ENCODE measurements at places on chromosomes 7 and 10. TPM values are rescaled to one million over a fixed set of nuclear protein-coding genes. Genes with fewer than 3 reads are reported as not detected.

- H3K27ac ChIP-seq: no peak overlapping the region
- no peak for DNase-seq
- no peak overlapping the region for H3K4me3 ChIP-seq
- H3K27me3 ChIP-seq: peaks cover 79% of the 10 kb centered on the region
Observed at GRCh38 chr10:101287997-101288635, 58.9 kb upstream of the LBX1 start.

DNA sequence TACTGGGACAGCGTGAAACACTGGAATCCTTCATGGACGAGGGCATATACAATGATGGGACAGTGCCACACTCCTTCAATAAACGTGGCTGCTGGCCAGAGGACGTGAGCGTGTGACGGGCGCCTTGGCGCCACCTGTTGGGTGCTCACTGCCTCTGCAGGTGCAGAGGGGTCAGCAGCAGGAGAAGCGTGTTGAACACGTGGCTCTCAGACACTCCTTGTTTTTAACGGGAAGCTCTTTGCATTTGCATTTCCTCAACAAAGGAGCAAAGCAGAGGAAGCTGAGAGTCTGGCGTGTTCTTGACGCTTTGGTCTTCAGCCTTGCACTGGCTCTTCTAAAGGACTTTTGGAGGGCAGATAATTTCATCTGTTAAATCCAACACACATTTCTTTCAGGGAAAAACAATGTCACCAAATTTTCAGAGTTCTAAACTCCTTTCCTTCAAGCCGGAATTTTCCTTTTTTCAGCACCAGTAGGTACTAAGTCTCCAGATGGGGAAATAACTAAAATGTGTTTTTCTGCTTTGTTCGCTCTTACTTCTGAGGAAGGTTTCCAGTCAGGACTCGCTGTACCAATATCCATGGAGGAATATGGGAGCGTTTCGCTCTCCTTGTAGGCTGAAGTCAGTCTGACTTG is 2.9 kb upstream of the GET4 start:
- DNase-seq: peak; percentile 95
- H3K27me3 ChIP-seq: no peaks in the 10 kb centered on the region
- H3K4me1 ChIP-seq: peaks cover 13% of the 10 kb centered on the region
- H3K27ac ChIP-seq: peak overlapping the region; percentile 37
- H3K36me3 ChIP-seq: peaks cover 24% of the 10 kb centered on the region

- no peaks in the 10 kb centered on the region for H3K36me3 ChIP-seq
- no peak overlapping the region for H3K4me3 ChIP-seq
- peaks cover 11% of the 10 kb centered on the region for H3K4me1 ChIP-seq
- no peak overlapping the region for H3K27ac ChIP-seq
- H3K27me3 ChIP-seq: no peaks in the 10 kb centered on the region
Observed at GRCh38 chr10:73935895-73936294, 25.0 kb downstream of the PLAU start.

DNA sequence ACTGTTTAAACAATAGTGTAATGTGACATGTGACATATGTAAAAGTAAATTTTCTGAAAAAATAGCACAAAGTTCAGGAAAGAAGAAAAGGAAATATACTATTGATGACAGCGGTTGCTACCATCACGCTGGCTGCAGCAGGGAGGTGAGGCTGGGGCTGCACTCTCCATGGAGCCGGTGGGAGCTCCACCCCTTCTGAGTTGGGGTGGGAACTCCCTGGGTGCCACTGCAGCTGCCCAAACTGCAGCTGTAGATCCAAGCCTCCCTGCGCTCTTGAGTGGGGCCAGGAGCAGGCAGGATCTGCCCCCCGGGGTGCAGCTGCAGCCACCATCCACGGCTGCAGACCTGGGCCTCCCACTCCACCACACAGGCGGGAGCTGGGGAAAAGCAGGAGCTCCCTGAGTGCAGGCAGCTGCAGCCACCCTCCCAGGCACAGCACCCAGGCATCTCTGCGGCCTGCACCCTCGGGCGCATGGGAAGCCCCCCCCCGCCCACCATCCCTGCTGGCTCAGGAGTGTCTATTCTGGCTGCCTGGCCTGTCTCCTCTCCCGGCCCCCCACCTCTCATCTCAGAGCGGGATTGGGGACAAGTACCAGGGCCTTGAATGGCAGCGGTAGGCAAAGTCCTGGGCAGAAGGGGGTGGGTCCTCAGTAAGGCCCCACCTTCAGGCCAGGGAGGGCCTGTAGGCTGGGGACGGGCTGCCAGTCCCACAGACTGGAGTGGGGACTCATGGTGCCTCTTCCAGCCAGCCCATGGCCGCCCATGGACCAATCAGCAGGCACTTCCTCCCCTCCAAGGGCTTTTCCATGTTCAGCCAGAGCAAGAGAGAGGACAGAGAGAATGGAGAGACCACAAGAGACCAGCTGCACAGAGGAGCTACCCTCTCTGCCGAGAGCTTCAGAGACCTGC is 50.1 kb downstream of the TNS3 start:
- H3K36me3 ChIP-seq: peaks cover 11% of the 10 kb centered on the region
- no peak overlapping the region for H3K27ac ChIP-seq
- no peak for DNase-seq
- H3K4me3 ChIP-seq: no peak overlapping the region

GRCh38 chr7:28297801-28298459 is 114.4 kb upstream of the CREB5 start:
- peaks cover 38% of the 10 kb centered on the region for H3K4me1 ChIP-seq
- H3K27ac ChIP-seq: no peak overlapping the region
- no peak overlapping the region for H3K4me3 ChIP-seq
- H3K27me3 ChIP-seq: no peaks in the 10 kb centered on the region
- no peak for DNase-seq
- no peaks in the 10 kb centered on the region for H3K36me3 ChIP-seq

DNA sequence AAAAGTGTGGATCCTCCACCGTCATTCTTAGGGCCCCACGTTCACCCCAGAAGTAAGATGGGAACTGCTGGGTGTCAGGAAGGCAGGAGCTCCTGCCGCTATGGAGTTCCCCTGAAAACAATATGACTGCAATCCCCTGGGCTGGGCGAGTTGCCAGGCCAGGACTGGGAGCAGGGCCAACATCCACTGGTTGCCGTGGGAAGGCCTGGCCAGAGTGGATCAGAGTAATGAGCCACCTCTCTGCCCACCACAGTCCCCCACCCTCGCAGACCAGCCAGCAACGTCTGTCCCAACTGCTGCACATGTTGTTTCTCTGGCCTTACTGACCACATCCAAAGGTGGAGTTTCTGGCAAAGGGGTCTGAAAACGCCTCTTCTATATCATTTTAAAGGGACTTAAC is 86.6 kb downstream of the STRA8 start:
- H3K36me3 ChIP-seq: no peaks in the 10 kb centered on the region
- DNase-seq: peak; percentile 33
- no peaks in the 10 kb centered on the region for H3K4me1 ChIP-seq
- no peak overlapping the region for H3K27ac ChIP-seq

DNA sequence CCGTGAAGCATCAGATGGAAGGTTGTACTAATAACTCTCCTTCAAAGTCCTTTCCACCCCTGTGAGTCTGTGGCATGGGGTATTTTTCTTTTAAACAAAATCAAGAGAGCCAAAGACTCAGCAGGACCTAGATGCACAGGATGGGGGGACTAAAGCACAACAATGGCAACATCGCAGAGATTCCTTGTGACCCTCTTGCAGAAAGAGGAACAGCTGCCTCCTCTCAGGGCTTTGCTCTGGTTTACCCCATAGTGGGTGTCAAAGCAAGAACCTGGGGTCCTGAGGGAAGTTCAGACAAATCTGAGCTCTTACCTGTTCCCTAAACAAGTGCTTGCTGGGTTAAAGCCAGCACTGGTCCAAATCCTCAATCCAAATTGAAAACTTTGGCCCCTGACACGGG is 39.2 kb downstream of the FGF8 start:
- H3K36me3 ChIP-seq: no peaks in the 10 kb centered on the region
- H3K4me1 ChIP-seq: no peaks in the 10 kb centered on the region
- H3K27me3 ChIP-seq: peaks cover 51% of the 10 kb centered on the region

DNA sequence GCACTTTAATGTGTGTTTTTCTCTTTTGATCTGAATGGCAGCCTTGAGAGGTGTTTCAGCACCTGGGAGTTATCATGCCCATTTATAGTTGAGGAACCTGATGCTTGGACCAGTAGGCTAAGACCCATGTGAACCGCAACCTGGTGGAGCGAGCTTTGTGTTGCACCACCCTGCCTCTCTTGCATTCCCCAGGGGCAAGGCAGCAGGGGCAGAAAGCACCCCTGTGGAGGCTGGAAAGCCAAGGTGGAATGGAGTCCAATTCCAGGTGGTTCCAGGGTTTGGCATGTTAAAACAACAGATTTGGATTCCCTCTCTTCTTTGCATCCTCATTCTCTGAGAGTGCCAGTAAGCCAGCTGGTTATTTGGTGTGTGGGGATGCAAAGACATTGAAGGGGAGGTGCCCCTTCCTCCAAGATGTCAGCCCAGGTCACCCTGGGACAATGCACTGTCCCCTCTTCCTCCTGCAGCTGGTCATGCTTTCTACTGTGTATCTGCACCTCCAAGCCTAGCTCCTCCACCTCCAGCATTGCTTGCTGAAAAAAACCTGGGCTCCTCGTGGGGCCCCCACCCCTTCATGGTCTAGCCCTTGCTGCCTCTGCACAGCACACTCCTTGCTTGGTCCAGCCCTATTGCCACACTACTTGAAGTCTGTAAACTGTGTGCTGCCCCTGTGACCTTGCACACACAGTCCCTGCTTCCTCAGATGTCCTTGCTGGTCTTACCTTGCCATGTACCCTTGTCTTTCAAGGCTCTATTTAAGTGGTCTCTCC is 5.6 kb upstream of the CDH23 start:
- peaks cover 73% of the 10 kb centered on the region for H3K27me3 ChIP-seq
- no peak for DNase-seq
- no peaks in the 10 kb centered on the region for H3K4me1 ChIP-seq
- no peaks in the 10 kb centered on the region for H3K36me3 ChIP-seq

DNA sequence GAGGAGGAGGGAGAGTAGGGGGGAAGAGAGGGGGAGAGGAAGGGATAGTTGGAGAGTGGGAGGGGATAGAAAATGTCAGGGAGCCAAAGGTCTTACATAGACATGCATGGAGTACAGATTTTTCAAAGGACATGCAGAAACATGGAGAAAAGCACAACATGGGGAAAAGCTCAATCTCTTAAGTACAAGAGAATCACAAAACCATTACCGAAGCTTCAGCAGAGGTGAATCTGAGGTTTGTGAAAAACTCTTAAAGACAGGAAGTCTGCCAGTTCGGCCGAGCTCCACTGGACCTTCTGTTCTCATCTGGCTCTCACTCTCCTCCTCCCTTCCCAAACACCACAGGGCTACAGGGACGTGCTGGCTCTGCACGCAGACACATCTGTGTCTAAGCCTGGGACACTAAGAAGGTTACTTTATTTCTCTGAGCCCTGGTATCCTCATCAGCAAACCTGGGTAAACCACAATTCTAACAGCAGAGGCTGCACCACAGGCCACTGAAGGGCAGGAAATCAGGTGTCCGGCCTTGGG is 133.9 kb downstream of the COBL start:
- H3K27ac ChIP-seq: no peak overlapping the region
- H3K4me1 ChIP-seq: no peaks in the 10 kb centered on the region
- no peaks in the 10 kb centered on the region for H3K36me3 ChIP-seq
- H3K4me3 ChIP-seq: no peak overlapping the region
- no peak for DNase-seq

GRCh38 chr7:100476903-100477870 is 1.8 kb downstream of the TSC22D4 start:
- H3K4me3 ChIP-seq: peak overlapping the region; percentile 93
- H3K36me3 ChIP-seq: no peaks in the 10 kb centered on the region
- no peak overlapping the region for H3K27ac ChIP-seq
- DNase-seq: peak; percentile 52
- H3K27me3 ChIP-seq: no peaks in the 10 kb centered on the region

- H3K27me3 ChIP-seq: no peaks in the 10 kb centered on the region
- no peaks in the 10 kb centered on the region for H3K4me1 ChIP-seq
- no peak overlapping the region for H3K27ac ChIP-seq
- H3K4me3 ChIP-seq: no peak overlapping the region
Observed at GRCh38 chr10:133440633-133441285, 13.0 kb upstream of the SCART1 start.

GRCh38 chr7:128041203-128041602 is 10.0 kb upstream of the LRRC4 start:
- H3K27me3 ChIP-seq: no peaks in the 10 kb centered on the region
- H3K4me1 ChIP-seq: peaks cover 9% of the 10 kb centered on the region
- H3K4me3 ChIP-seq: no peak overlapping the region
- no peak overlapping the region for H3K27ac ChIP-seq
- peak; percentile 79 for DNase-seq

DNA sequence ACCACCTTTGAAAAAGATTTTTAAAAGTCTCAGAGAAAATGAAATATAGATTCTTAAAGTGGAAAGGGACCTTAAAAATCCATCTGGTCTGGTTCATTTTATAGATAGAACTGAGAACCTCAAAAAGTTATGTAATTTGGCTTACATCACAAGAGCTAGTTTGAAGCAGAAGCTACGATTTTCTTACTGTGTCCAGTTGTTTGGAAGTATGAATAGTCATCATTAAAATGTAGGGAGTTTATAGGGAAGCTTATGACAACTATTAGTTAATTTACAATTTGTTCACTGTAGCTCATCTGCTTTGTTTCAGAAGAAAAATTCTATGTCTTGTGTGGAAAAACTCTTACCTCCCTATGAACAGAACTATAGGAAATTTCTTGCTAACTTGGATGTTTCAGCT is 26.9 kb downstream of the ZEB1 start:
- peaks cover 44% of the 10 kb centered on the region for H3K4me1 ChIP-seq
- H3K27me3 ChIP-seq: no peaks in the 10 kb centered on the region
- DNase-seq: peak; percentile 52
- H3K4me3 ChIP-seq: no peak overlapping the region
- no peaks in the 10 kb centered on the region for H3K36me3 ChIP-seq
- H3K27ac ChIP-seq: no peak overlapping the region

DNA sequence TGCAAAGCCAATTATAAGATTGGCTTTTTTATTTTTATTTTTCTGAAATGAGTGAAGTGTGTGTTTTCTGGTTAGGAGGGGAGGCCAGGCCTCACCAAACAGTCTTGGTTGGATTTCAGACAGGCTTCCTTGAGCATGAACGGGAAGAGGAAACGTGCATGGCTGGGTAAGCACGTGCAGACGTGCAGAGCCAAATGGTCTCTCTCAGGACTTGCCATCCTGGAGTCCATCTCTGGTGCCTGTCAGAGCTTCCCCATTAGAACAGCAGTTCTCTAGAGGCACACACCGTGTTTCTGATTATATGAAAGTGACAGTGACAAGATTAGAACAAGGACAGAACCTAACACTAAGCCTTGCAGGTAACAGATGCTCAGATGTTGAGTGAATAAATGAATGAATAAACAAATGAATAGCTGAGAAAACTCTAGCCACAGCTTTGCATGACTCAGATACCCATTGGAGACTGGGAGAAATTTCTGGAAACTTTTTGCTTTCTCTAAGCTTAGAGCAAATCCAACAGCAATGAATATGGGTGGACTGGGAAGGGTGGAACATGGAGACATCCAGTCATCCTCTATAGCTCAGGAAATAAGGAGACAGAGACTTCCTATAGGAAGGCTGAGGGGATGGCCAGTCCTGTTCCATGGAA is 11.8 kb upstream of the CALD1 start:
- no peak overlapping the region for H3K4me3 ChIP-seq
- H3K27ac ChIP-seq: peak overlapping the region; percentile 61
- no peaks in the 10 kb centered on the region for H3K27me3 ChIP-seq

The PLXDC2 gene
- polyA plus RNA-seq: 0.81 TPM

The MYOF gene
- 101 TPM for polyA plus RNA-seq

The CYP2C19 gene
- not detected for polyA plus RNA-seq

Measured in GM23248 (cell line).